Stimulated activated CD4-positive, alpha-beta T cell treated with anti-CD3 and anti-CD28 coated beads, Interleukin-12 subunit alpha, Interleukin-12 subunit beta, amount 100 ng/mL, for 24 hours (primary cell): ENCODE measurements at places on chromosomes 2 and 18.

GRCh38 chr18:46318356-46318755 lies 214.2 kb downstream of the HAUS1 start:
- DNase-seq, result no peak

GRCh38 chr2:231932711-231932970 lies 6.4 kb upstream of the NPPC start:
- no peak for DNase-seq

- no peak for DNase-seq
These were observed 51.5 kb upstream of the CTAGE1 start for GRCh38 chr18:22469061-22469734.

DNA sequence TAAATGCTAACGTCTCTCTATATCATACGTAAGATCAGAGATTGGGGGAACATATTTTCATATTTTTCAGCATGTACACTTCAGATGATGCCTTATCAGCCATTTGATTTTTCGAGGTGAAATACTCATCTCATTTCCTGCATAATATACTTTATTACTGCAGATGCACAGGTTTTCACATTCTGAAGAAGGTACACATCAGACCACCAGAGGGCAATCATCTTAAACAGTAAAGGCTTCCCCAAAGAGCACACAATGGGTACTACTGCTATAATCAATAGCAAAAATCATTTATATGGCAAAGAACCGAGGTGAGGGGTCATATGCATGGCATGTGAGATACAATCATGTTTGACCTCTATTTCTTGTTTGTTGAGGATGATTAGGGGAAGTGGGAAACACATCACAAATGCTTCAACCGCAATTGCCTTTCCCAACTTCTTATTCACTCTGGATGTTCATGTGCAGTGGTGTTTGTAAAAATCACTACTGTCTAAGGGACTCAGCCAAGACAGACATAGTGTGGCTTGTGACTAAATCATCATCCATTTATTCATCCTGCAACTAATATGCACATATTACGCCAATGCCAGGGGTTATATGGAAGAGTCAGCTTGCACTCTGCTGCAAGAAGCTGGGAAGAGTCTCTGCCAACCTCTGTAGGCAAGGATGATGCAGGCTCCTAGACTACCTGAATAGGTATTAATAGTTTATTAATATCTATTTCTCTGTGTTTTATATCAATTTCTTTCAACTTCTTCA lies 118.7 kb downstream of the EPB41L3 start:
- DNase-seq, result no peak

- no peak for DNase-seq
These were observed 235.1 kb downstream of the SEPTIN10 start for GRCh38 chr2:109378682-109379081.

DNA sequence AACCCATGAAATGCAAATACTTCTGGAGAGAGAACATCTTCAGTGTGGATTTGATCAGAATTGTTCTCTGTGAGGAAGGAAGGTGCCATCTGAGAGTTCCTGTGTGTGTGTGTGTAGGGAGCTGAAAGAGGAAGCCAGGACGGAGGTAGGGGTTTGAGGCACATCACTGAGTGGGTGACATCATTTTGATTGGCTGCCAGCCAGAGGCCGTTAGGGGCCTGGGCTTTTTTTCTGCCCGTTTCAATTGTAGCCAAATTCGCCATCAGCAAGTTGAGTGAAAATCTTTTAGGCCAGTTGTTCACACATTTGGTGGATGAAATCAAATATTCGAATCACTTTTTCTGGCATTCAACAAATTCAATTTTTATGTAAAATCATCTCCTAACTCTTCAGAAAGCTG lies 48.9 kb downstream of the TSN start:
- no peak for DNase-seq

DNA sequence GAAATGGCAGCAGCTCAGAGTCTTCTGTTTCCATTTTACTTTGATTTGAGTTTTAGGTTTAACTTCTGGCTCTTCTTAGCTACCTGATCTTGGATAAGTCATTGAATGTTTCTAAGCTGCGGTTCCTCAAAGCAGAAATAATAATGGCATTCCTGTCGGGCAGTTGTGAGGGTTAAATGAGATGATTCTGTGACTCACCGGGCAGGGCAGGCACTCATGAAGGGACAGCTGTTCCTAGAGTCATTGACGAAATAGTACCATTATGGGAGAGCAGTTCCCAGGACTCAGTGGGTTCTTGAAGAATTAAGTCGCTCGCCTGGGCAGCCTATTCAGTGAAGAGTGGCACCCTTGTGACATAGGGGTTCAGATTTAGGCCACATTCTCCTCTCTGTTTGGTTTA lies 10.3 kb downstream of the TRIB2 start:
- no peak for DNase-seq

- DNase-seq, result no peak
These were observed 617.7 kb downstream of the IRS1 start for GRCh38 chr2:226181909-226182308.

GRCh38 chr2:7348761-7349160 lies 431.5 kb downstream of the RNF144A start:
- no peak for DNase-seq

GRCh38 chr2:221807706-221808105 lies 235.6 kb upstream of the EPHA4 start:
- DNase-seq, result no peak

DNA sequence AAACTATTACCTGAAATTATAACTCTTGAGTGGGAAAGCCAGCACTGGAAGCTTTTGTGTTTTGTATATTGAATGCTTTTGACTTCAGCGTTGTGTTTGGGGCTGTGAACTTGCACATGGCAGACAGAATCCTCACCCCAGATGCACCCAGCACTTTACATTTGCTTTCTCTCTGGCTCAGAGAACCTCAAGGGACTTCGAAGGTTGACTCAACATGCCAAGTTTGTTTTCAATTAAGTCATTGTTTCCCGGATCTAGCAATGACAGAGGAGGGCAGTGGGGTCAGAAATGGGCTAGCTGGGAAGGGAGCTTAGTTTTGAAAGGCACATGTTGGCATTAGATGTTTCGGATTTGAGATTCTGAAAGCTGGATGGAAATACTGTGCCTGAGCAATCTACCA lies 22.4 kb downstream of the TET3 start:
- no peak for DNase-seq

DNA sequence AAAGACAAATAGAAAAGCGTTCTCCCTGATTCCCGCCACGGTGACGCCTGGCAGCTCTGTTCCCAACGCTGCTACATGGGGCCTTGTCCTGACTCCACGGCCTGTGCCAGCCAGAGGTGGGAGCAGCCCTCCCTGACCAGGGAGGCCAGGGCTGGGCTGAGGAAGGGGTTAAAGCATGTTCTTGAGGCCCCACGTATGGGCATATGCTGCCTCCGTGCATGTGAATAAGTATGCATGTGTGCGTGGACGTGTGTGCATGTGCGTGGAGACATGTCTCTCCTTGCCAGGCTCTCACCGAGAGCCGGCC lies 1.6 kb upstream of the SNED1 start:
- no peak for DNase-seq

GRCh38 chr2:142603759-142604158 lies 273.7 kb upstream of the KYNU start:
- DNase-seq, result no peak

DNA sequence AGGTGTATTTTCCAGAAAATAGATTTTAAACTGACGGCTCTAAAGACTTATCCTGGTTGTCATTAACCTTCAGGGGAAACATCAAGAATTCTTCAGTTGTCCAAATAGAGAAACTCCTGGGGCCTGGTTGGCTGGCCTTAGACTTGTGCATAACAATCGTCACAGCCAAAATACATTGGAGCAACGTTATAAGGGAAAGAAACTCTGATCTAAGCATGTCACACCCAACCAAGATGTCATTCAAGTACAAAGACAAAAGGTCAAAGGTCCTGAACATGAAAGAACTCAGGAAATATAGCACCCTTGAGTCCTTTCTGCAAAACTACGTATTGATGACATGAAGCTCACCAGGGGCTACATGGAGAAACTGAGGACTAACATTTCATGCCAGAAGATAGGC lies 23.8 kb upstream of the APCDD1 start:
- no peak for DNase-seq

DNA sequence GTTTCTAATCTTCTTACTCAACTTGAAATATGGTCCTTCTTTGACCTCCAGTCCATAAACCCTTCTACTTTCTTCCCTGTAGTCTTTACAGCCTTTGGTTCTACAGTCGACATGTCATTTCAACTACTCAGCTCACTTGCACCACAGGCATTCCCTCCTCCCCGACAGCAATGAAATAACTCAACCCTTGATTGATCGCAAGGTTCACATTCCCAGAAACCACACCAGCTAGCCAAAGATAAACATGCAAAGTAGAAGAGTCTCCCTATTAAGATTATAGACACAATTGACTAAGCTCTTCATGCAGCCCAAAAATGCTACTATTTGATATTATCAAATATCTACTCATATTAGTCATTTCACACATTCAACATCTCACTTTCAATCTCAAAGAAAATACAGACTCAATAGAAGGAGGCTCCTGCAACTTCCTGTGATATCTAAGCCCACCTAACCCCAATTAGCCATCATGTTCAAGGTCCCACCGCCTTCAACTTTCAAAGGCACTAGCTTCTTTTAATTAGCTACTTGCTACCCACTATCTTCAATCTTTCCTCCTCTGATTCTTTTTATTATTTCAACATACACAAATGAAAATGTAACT lies 50.8 kb downstream of the RTTN start:
- no peak for DNase-seq
